Fibroblast of pulmonary artery (primary cell): ENCODE measurements at places on chromosomes 4 and X.

GRCh38 chr4:108110450-108110849 lies 58.3 kb downstream of the LEF1 start:
- DNase-seq, result no peak

DNA sequence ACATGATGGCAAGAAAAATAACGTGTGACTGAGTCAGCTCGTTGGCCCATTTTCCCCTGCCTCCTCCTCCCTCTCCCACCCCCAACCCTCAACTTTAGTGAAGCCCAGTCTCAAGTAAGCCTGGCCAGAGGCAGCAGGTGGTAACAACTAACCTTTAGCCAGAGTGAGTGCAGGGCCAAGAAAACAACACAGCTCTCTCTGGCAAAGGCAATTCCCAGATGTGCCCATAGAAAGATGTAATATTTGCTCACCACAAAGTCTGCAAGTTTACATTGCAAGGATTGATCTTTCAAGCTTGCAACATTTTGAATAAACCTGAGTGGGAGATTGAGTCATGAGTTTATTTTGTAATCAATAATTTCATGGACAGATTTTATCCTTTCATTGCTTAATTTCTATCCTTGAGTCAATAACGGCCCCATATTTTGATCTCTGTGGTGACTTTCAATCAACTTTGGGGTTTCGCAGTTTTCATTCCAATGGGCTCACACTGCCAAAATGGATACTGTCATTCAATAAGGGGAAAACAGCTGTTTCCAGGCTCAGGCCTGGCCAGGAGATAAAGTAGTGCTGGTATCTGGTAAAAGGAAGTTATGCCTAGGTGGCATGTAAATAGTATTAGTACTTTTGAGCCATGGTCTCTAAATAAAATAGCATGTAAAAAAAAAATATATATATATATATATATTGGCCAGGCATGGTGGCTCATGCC lies 130.7 kb upstream of the TMEM164 start:
- no peak for DNase-seq

DNA sequence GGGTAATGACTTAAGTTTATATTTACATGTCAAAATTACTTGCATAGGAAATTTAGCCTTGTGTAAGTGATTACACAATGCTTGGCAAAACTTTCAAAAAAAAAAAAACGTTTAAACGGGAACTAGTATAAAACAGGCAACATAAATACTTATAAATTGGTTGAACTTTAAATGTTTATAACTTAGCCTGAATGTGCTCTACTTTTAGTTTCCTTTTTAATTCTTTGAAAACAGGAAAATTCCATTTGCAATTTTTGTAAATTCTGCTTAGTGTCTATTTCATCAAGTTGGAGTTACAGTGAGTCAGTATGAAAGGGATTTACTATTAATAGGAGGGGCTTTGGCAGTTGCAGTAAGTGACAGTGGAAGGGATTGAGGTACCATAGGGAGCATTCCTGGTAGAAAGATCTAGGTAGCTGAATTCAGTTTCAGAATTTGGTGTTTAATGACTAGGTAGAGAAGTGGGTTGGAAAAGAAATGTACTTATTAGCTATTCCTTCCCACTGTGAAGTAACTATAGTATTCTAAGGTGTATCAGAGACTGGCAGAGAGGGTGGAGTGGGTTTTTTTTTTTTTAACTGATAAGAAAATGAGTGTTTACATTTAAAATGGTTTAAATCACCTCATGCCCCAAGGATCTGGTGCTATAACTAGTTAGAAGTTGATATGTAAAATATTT lies 2.8 kb downstream of the STAG2 start:
- peak; percentile 41 for DNase-seq

DNA sequence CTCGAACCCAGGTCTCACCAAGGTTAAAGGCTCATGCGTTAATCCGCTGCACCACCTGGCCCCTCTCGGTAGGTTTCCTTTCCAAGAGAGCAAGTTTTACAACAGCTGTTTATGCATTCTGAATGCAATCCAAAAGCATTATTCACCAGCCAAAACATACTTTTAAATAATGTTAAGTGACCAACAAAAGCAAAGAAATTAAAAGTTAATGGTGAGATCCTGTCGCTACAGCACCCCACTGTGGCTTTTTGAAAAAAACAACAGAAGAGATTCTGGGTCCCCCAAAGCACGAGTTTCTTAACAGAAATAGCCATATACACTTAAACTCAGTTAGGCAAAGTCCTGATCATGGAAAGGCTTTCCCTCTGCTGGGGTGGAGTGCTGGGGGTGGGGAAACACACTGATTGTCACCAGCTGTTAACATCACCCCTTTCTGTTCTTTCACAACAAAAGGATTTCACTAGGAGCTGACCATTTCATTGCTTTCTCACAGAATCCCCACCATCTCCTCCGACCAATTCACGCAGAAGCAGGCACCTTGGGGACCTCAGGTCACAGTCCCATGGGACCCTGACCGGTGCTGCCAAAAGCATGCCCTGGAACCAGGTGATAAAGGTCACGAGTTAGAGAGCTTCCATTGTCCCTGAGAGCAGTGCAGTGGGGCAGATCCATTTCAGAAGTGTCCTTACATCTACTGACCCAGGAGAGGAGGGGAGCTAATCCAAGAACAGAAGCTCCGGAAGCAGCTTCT lies 51.2 kb downstream of the ZNF827 start:
- DNase-seq, result peak; percentile 81

- DNase-seq, result no peak
Observed at GRCh38 chr4:110953191-110953590, 330.3 kb upstream of the PITX2 start.

- DNase-seq, result no peak
Observed at GRCh38 chrX:1453395-1453783, 680 bp upstream of the ASMTL start.

GRCh38 chr4:102469806-102470205 lies 31.4 kb upstream of the NFKB1 start:
- no peak for DNase-seq

GRCh38 chr4:62285026-62285425 lies 1084.9 kb downstream of the ADGRL3 start:
- no peak for DNase-seq

DNA sequence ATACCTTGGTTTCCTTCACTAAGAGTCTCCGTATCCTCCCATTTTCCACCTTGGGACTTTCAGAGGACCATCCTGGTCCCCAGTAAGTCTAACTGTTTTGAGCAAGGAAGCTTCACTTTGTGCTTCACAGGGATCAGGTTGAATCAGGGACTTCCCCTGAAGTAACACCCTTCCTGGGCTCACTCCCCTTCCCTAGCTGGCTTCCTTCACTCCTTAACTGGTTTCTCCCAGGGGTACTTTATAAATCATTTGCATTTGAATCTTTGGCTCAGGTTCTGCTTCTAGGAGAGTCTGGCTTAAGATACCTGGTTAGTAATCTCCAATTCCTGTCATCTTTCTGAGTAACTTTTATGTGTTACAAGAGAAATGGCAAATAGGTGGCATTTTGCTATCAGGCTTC lies 24.5 kb upstream of the GRIA2 start:
- DNase-seq, result no peak

DNA sequence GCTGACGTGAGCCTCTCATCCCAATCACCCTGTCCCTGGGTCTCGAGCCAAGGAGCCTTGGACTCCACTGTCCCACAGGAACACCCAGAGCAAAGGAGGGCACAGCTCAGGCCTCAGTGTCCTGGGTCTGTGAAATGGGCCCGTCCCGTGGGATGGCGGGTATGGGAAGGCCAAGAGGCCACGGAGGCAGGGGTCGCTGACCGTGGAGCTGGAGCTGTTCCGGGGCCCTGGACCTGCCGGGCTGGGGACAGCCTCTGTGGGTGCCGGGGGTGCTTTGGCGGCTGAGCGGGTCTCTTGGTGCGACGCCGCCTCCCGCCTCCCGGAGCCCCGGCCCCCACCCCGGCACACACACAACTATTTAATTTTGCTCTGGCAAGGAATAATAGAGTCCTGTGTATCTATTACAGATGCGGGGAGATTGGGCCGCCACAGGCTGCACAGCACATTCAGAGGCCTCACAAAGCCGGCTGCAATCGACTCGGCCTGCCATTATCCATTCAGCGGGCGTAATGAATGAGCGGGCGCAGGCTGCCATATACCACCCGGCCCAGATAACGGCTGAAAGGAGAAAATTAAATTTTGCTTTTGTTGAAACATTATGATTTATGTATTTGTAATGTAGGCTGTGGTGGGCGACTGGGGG lies 83.9 kb upstream of the NKX1-1 start:
- no peak for DNase-seq

DNA sequence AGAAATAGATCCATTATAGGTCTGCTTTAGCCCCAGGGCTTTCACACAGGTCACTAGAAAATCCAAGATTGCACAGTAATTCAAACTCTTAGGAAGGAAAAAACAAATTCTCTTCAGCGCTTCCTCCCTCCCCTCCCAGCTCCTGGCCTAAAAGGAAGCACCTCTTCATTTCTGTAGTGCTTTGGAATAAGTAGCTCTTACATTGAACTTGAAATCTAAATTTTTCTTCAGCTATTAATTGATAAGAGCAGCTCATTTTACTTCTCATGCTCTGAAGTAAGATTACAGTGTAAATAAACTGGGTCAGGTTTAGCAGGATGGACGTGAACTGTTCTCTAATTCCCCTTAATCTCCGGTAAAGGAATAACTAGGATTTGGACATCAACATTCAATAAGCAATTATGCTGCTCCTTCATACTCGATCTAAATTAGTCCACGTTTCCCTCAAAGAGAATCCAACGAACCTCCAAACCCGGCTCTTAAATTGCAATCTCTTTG lies 10.9 kb upstream of the SEL1L3 start:
- DNase-seq, result no peak

- DNase-seq, result no peak
Observed at GRCh38 chrX:13994536-13995080, 35.1 kb downstream of the GEMIN8 start.

DNA sequence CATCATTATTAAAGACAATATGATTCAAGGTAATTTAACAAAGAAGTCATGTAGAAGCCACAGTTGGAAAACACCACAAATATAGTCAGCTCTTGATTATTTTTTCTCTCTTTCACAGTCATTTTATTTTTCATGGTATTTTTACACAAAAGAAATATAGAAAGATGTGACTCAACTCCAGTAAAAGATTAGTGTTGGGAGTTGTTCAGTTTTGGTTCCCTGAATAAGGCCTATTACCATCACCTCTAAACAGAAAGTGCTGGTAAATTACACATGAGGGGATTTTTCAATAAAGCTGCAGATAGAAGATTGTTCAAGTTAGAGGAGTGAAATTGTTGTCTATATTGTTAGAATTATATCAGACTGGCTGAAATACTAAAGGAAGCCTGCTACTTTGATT lies 107.0 kb downstream of the DDIT4L start:
- DNase-seq, result no peak

DNA sequence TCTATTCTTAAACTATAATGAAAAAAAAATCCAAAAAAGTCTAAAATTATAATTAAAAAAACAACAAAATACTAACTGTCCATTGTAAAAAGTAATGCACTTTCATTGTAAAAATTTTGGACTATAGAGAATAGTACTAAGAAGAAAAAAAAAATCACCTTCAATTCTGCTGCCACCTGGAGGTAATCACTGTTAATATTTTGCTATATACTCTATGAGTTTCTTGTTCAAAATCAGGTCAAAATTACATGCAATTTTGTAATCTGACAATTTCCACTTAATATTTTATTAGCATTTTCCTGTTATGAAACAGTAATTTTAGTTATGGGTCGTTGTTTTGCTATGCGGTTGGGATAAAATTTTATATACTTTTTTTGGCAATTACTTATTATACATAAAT lies 62.0 kb downstream of the HTT start:
- DNase-seq, result peak; percentile 58

- DNase-seq, result peak; percentile 55
Observed at GRCh38 chr4:88291003-88291402, 6.6 kb upstream of the PPM1K start.
